ENCODE measurements at places on chromosomes 5 and 9.

DNA sequence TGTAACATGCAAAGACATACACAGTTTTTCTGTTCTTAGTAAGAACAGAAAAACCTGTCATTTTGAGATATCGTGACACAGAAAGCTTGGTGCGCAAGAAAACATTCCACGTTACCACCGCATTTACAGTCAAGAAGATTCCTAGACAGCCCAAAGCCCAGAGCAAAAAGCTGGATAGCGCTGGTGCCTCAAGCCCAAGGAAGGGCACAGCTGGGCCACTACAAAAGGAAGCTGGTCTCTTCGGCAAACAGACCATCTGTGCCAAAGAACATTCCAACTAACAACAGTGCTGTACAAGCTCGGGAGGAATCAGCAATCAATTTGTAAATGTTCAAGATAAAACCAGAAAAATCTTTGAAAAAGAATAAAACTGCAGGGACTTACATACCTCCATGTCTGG is 31.0 kb downstream of the PSMB7 start:
- no peak for DNase-seq

GRCh38 chr9:82438581-82438980 is 450.0 kb downstream of the SPATA31D1 start:
- DNase-seq: no peak

- no peak for DNase-seq
Observed at GRCh38 chr9:75063556-75064305, 24.2 kb downstream of the NMRK1 start.

DNA sequence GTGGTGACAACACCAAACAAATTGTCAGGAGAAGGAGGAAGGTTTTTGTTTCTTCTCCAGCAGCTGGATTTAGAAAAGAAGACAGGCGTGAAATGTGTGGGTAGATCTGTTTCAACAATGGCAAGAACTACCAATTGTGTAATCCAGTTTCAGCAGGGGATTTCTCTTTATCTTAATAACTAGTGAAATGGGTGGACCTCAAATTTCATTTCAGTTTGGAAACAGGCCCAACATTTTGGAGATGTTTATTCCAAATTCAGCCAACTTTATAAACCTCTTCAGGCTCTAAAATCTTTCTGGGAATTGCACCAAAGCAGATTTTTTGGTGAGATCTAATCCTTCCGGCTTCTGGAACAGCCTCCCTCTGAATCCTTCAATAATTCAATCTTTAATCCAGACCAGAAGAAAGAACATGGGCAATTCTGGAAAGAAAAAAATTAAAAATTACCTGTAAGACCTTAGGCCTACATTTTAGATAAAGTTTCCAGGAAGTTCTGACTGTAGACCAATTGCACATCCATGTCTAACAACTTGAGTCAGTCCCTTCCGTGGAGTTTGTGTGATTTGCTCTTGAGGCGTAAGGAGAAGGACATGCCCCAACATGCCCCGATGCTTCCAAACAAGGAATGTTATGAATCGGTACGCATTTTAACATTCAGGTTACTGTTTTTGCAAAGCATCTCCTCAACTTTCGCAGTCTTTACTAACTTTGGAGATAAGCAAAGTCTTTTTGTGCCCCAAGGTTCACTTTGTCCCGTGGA is 423.6 kb downstream of the IRX1 start:
- no peak for DNase-seq

DNA sequence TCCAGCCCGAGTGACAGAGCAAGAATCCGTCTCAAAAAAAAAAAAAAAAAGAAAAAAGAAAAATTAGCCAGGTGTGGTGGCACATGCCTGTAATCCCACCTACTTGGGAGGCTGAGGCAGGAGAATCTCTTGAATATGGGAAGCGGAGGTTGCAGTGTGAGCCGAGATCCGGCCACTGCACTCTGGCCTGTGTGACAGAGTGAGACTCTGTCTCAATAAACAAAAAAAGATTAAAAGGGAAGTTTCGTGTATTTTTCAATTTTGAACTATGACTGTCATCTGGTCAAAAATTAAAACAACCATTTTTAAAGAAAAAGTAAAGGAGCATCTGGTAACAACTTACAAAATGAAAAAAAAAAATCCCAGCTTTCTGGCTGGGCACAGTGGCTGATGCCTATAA is 36.3 kb upstream of the PLIN2 start:
- no peak for DNase-seq

GRCh38 chr5:121138495-121138907 is 674.4 kb downstream of the PRR16 start:
- no peak for DNase-seq

DNA sequence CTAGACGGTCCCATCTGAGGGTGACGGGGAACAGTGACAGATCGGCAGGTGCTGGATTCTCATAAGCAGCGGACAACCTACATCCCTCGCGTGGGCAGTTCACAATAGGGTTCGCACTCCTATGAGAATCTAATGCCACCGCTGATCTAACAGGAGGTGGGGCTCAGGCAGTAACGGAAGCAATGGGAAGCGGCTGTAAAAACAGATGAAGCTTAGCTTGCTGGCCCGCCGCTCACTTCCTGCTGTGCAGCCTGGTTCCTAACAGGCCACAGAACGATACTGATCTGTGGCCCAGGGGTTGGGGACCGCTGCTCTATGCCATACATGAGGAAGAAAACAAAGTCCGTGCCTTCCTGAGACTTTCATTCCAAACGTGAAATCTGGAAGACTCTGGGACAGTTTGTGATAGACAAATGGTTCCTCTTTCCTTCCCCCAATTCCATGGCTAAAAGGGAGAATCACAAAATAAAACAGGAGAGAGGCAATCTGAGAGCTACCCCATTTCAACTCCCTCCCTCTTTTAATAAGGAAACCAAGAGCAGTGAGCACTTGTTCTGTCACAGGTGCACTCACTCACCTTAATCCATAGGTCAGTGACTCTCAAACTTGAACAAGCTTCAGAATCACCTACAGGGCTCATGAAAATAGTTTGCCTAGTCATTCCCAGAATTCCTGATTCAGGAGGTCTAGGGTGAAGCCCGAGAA is 12.1 kb downstream of the PDCL start:
- no peak for DNase-seq

- DNase-seq: no peak
Observed at GRCh38 chr5:4019841-4020240, 424.2 kb downstream of the IRX1 start.

GRCh38 chr5:172800088-172800551 is 29.1 kb upstream of the DUSP1 start:
- no peak for DNase-seq

GRCh38 chr9:20242510-20243189 is 379.6 kb downstream of the MLLT3 start:
- DNase-seq: no peak

Measured in stimulated activated CD8-positive, alpha-beta memory T cell treated with anti-CD3 and anti-CD28 coated beads, Interleukin-4, amount 100 ng/mL, for 4 hours (primary cell).